CD4-positive, alpha-beta memory T cell (primary cell): ENCODE measurements at places on chromosomes 7 and 10. TPM values are rescaled to one million over a fixed set of nuclear protein-coding genes. Genes with fewer than 3 reads are reported as not detected.

DNA sequence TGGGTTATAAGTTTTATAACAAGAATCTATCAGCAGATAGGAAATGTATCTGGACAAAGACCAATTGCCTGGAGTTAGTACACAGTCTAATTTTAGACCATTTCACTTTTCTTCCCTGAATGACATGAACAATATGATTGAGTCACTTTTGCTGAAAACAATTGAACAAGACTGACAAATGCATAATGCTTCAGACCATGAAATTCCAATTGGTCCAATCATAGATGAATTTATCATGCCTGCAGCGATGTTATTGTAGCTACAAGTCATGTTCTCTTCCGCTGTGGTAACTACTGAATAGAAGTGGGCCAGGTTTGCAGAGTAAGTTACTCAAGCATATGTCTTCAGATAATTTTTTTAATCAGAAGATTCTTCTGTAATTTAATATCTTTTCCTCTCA lies 73.4 kb downstream of the VSTM2A start:
- no peak overlapping the region for H3K4me3 ChIP-seq
- no peaks in the 10 kb centered on the region for H3K27me3 ChIP-seq
- H3K36me3 ChIP-seq, result no peaks in the 10 kb centered on the region
- no peak overlapping the region for H3K27ac ChIP-seq

GRCh38 chr10:97525683-97526110 lies 27.0 kb downstream of the UBTD1 start:
- H3K4me1 ChIP-seq, result no peaks in the 10 kb centered on the region
- no peak overlapping the region for H3K4me3 ChIP-seq
- no peaks in the 10 kb centered on the region for H3K36me3 ChIP-seq
- DNase-seq, result no peak
- no peaks in the 10 kb centered on the region for H3K27me3 ChIP-seq

BUD23 gene
- 60.6 TPM for total RNA-seq

GOLGA7B gene
- total RNA-seq, result 7.6 TPM

GRCh38 chr10:77144656-77145055 lies 493.0 kb downstream of the KCNMA1 start:
- H3K36me3 ChIP-seq, result no peaks in the 10 kb centered on the region
- no peaks in the 10 kb centered on the region for H3K4me1 ChIP-seq
- H3K27ac ChIP-seq, result no peak overlapping the region
- H3K27me3 ChIP-seq, result no peaks in the 10 kb centered on the region
- H3K4me3 ChIP-seq, result no peak overlapping the region
